GM12878 (cell line): ENCODE measurements at places on chromosomes 16 and 17. TPM values are rescaled to one million over a fixed set of nuclear protein-coding genes. Genes with fewer than 3 reads are reported as not detected.

DNA sequence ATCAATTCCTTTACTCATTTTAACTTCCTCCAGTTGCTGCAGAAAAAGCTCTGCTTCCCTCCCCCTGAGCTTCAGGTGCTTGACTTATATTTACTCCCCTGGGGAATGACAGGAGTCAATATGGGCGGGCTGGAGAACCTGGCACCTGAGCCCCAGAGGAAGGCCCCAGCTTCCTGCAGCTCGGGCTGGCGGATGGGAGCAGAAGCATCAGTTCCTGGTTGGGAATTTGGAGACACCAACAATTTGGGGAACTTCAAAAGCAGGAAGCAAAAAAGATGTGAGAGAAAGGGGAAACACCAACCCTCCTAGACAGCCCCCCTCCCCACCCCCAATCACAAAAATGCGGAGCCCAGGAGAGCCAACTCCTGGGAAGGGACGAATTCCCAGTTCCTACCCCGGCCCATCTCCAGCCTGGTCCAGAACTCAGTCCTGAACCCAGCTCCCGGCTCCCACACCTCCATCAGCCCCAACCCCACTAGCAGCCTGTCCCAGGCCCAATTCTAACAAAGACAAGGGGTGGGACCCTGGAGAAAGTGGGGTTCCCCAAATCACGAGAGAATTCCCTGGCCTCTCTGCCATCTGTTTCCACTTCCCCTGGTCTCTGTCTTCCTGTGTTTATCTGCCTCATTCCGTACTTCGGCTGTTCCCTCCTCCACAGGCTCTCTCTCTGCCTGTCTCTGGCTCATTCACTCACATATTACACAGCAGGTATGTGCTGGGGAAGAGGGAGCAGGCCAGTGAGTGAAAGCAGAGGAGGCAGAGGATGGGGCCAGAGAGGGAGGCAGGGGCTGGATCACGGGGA is 16.2 kb upstream of the ASGR2 start:
- no peaks in the 10 kb centered on the region for H3K27me3 ChIP-seq
- no peak overlapping the region for H3K4me3 ChIP-seq
- peak overlapping the region; percentile 99 for H3K27ac ChIP-seq

CLEC18C gene
- not detected in 2 replicates for polyA plus RNA-seq

- no peak overlapping the region for H3K27ac ChIP-seq
- no peaks in the 10 kb centered on the region for H3K36me3 ChIP-seq
- no peaks in the 10 kb centered on the region for H3K27me3 ChIP-seq
- no peak for DNase-seq
- H3K4me3 ChIP-seq, result no peak overlapping the region
Observed at GRCh38 chr17:65942592-65942991, 249.3 kb downstream of the CEP112 start.

HBM gene
- 0.38 TPM in 1 of 2 replicates, not detected in the other for polyA plus RNA-seq

ABAT gene
- polyA plus RNA-seq, result 1.6 and 1.8 TPM in 2 replicates

GRCh38 chr17:51423421-51424160 is 163.2 kb downstream of the UTP18 start:
- no peaks in the 10 kb centered on the region for H3K36me3 ChIP-seq
- H3K4me3 ChIP-seq, result no peak overlapping the region
- DNase-seq, result no peak
- H3K27me3 ChIP-seq, result no peaks in the 10 kb centered on the region

OTOP2 gene
- polyA plus RNA-seq, result not detected in 2 replicates

CPSF4L gene
- polyA plus RNA-seq, result not detected in 2 replicates

SYCE1L gene
- 0.67 and 0.91 TPM in 2 replicates for polyA plus RNA-seq

RFNG gene
- 2.6 and 2.8 TPM in 2 replicates for polyA plus RNA-seq

MATCAP1 gene
- polyA plus RNA-seq, result 4.1 and 7.6 TPM in 2 replicates

DNA sequence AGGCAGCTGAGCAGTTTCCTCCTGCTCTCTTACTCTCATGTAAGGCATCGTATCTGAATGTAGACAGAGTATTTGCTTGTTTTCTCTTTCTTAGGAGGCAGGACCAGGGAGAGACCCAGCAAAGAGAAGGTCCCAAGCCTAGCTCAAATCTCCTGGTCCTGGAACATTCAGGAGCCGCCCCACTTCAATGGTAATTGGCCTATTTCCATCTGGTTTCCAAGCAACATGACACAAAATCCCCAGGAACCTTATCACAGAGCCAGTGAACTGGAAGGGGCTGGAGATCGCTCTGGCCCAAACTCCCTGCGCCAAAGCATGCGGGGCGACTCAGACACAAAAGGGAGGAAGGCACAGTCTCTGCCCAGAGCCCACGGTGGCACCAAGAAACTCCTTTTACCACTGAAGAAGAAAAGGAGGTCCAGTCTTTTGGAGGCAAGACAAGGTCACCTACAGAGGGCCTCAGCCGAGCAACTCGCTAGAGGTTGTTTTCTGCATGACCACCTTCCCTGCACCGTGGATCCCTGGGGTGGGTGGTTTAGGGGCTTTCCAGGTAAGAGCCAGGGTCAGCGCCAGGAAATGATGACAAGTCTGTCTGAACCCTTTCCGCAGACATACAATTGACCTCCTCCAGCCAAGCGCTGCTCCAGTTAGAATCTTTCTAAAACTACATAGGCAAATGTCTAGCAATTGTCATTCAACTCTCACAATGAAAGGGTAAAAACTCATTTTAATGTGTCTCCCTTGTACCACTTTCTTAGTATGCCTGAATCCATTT is 394.7 kb downstream of the SOX9 start:
- 0 out of 2 replicates have a peak overlapping the region, but pooled peaks have one; percentile 3 for H3K4me3 ChIP-seq
- no peaks in the 10 kb centered on the region for H3K27me3 ChIP-seq
- peak; percentile 77 for DNase-seq
- H3K4me1 ChIP-seq, result peaks cover 49% of the 10 kb centered on the region
- H3K36me3 ChIP-seq, result no peaks in the 10 kb centered on the region

- peaks cover 3% of the 10 kb centered on the region; the same call in 1 of the 2 replicates for H3K36me3 ChIP-seq
- no peak for DNase-seq
Observed at GRCh38 chr16:85625053-85625452, 11.9 kb downstream of the GSE1 start.

CFAP97D1 gene
- not detected in 2 replicates for polyA plus RNA-seq

WNK4 gene
- 0.07 TPM in 1 of 2 replicates, not detected in the other for polyA plus RNA-seq

- peaks cover 25% of the 10 kb centered on the region for H3K4me1 ChIP-seq
- peak overlapping the region; percentile 87 for H3K27ac ChIP-seq
- H3K4me3 ChIP-seq, result no peak overlapping the region
- DNase-seq, result peak; percentile 58
- H3K36me3 ChIP-seq, result peaks cover 30% of the 10 kb centered on the region
Observed at GRCh38 chr16:87723226-87723623, 42.6 kb downstream of the KLHDC4 start.

- H3K27ac ChIP-seq, result no peak overlapping the region
- no peaks in the 10 kb centered on the region for H3K36me3 ChIP-seq
- H3K27me3 ChIP-seq, result no peaks in the 10 kb centered on the region
- H3K4me1 ChIP-seq, result no peaks in the 10 kb centered on the region
Observed at GRCh38 chr17:12983991-12984884, 33.6 kb downstream of the ELAC2 start.

DNA sequence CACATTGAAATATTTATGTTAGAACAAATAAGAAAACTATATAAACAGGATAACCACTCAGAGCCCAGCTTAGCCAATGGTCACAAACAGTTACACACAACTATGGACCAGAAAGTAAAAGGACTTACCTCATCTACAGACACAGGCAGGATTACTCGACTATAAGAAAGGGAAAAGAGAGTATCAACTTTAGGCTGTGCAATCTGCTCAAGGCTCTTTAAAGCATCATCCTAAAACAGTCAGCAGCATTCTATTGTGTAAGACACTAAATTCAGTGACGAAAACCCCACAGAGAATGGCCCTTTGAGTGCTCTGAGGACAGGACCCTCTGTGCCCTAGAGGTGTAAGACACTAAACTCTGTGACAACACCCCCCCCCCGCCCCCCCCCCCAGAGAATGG is 4.2 kb downstream of the PITPNA start:
- H3K27ac ChIP-seq, result no peak overlapping the region
- no peaks in the 10 kb centered on the region for H3K27me3 ChIP-seq
- H3K4me1 ChIP-seq, result peaks cover 37% of the 10 kb centered on the region
- peaks cover 2% of the 10 kb centered on the region for H3K36me3 ChIP-seq

DNA sequence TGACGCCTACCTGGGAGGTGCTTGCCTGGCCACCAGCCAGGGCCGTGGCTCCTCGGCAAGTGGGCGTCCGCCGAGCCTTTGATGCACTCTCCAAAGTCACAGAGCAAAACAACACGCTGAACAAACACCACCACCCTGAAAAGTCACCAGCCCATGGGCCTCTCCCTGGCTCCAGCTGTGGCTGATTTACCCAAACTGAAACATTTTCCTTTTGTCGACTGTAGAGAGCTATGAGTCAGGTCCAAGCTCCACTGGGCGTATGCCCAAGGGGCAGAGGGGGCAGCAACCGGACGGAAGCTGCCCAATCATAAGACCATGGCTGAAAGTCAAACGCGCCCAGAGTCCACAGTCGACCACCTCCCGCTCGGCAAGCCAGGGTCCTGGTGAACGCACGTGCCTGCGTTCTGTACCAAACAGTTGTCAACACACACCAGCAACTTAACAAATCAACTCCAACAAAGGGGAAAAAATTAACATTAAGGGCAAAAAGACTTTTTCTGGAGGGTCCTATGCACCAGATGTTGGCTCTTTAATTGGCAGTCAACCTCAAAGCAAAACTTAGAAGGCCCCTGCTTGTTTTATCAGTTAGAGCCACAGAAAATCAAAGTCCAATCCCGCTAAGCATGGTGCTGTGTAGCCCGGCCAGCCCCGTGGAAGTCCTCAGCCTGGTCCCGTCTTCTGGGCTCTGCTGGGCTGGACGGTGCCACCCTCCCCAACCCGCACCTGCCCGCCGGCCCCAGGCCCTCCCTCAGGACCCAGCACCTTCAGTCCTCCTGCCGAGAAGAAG is 47.3 kb downstream of the TBC1D16 start:
- no peak overlapping the region for H3K27ac ChIP-seq
- no peaks in the 10 kb centered on the region for H3K4me1 ChIP-seq
- no peak for DNase-seq
- no peaks in the 10 kb centered on the region for H3K36me3 ChIP-seq

- no peak overlapping the region for H3K27ac ChIP-seq
- H3K36me3 ChIP-seq, result no peaks in the 10 kb centered on the region
- H3K27me3 ChIP-seq, result no peaks in the 10 kb centered on the region
- no peak for DNase-seq
Observed at GRCh38 chr17:80012765-80013741, 22.6 kb downstream of the TBC1D16 start.

DNA sequence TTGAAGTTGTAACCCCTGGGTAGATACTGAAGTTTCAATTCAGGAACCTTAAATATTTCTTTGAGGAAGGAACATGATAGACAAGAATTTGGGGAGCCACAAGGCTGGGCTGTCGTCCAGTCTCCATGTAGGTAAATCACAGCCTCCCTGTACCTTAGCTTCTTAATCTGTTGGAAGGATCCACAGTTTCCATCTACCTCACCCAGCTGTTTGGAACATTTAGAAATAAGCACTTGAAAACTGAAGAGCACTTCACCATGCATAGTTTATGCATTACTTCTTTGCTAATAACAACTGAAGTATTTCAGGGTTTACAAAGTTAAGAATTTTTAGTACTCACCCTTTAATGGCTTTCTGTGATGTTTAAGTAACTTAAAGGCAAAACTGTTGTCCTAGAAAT is 17.2 kb downstream of the TXNDC11 start:
- no peak overlapping the region for H3K4me3 ChIP-seq
- H3K4me1 ChIP-seq, result peaks cover 27% of the 10 kb centered on the region
- H3K27ac ChIP-seq, result no peak overlapping the region
- H3K36me3 ChIP-seq, result peaks cover 15% of the 10 kb centered on the region

GRCh38 chr17:42182927-42183734 is 2.1 kb downstream of the HCRT start:
- H3K4me3 ChIP-seq, result peak overlapping the region; percentile 76
- peaks cover 36% of the 10 kb centered on the region for H3K4me1 ChIP-seq
- DNase-seq, result no peak
- H3K36me3 ChIP-seq, result no peaks in the 10 kb centered on the region
- no peaks in the 10 kb centered on the region for H3K27me3 ChIP-seq

GRCh38 chr16:26770547-26770946 is 296.2 kb upstream of the C16orf82 start:
- no peak overlapping the region for H3K4me3 ChIP-seq
- H3K4me1 ChIP-seq, result no peaks in the 10 kb centered on the region
- DNase-seq, result no peak
- no peaks in the 10 kb centered on the region for H3K36me3 ChIP-seq
- H3K27me3 ChIP-seq, result no peaks in the 10 kb centered on the region

DNA sequence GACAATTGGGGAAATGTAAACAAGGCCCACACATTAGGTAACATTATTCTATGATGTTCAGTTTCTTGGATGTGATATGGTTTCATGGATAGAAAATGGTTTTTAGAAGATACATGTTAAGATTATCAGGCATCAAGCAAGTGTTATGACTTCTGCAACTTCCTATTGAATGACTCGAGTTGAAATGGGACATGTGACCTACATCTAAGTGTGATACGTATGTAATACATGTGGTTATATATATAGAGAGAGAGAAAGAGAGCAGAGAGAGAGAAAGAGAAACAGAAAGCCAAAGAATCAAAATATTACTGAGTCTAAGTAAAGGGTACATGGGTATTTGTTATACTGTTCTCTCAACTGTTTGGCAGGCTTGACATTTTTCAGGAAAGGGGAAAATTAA is 1.7 kb downstream of the TMEM170A start:
- H3K4me1 ChIP-seq, result peaks cover 6% of the 10 kb centered on the region
- no peaks in the 10 kb centered on the region for H3K27me3 ChIP-seq
- DNase-seq, result no peak
- peaks cover 2% of the 10 kb centered on the region; the same call in 1 of the 2 replicates for H3K36me3 ChIP-seq
- peak overlapping the region; percentile 85 for H3K27ac ChIP-seq

DNA sequence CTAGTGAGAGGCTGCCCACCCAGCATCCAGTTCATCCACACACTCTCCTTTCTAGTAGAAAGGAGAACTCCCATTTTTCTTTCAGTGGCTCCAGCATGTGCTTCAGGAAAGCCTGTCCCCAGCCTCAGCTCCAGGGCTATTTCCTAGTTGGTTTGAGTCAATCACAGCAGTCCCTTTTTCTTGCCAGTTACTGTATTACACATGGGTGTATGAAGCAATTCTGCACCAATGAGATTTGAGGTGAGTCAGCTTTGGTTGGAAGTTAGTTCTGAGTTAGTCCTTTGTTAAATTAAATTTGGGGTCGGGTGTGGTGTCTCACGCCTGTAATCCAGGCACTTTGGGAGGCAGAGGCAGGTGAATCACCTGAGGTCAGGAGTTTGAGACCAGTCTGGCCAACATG is 24.8 kb downstream of the RAD51D start:
- peaks cover 1% of the 10 kb centered on the region for H3K4me1 ChIP-seq
- H3K36me3 ChIP-seq, result peaks cover 2% of the 10 kb centered on the region
- no peak overlapping the region for H3K4me3 ChIP-seq
- no peak overlapping the region for H3K27ac ChIP-seq
- no peak for DNase-seq
- no peaks in the 10 kb centered on the region for H3K27me3 ChIP-seq
